ENCODE measurements at places on chromosomes 6 and 20.
A peak's percentile ranks its signal among the peaks of the same experiment; 100 is the strongest.

DNA sequence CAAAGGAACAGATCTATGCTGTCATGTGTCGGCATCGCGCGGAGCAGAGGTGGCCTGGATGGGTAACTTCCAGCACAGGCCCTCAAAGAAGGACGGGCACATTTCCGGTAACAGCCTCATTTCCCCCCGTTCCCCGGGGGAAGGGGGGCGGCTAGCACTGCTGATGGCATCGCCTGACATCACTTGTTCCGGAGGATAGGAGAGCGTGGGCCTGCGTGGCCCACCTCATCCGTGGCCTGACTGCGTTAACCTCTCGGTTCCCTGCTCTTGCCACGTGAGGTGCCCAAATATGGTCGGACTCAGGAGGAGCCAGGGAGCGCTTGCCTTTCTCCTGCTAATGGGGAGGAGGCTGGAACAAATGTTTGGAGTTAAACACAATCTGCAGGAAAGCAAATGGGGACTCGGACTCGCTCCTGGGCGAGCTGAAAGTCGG lies at the start of gene AKAP12:
AKAP12 (plus strand) TSS at position 365 of the 433 bp plus-strand sequence. CDS start 596 bp downstream, outside the sequence.
- DNase-seq, result no peak

- DNase-seq, result no peak
Observed at GRCh38 chr6:111852725-111853124, 20.5 kb downstream of the FYN start.

- DNase-seq, result no peak
Observed at GRCh38 chr6:108651340-108652227, 90.9 kb downstream of the FOXO3 start.

DNA sequence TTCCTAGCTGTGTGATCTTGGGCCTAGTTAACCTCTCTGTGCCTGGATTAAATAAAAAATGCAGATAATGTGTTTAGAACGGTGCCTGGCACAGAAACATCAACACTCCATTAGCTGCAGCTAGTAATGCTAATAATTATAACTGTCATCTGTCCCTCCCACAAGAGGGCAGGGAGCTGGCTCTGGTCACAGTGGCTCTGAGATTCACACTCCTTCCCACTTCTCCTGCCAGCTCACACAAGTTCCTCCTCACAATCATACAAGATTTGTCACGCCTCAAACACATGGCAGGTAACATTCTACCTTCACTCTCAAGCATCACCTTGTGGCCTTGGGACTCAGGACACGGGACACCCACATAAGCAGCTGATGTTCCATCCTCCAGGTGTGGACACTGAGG lies 2.4 kb downstream of the ADA start:
- no peak for DNase-seq

DNA sequence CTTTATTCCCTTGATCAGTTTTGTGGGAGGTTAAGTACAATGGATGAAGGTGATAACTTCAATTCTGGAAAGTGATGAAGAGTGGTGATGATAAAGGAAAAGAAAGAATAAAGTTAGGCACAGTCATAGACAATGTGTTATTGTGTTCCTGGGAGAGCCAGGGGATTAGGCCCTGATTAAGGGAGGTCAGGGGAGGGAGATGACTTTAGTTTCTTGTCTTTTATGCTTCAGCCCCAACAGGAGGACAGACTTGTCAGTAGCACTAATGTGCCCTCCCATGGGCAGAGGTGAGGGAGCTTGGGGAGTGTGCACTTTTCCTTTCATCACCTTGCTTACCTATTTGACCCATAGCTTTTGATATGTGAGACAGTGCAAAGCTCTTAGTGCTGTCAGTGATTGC lies 115.7 kb downstream of the CD109 start:
- no peak for DNase-seq

DNA sequence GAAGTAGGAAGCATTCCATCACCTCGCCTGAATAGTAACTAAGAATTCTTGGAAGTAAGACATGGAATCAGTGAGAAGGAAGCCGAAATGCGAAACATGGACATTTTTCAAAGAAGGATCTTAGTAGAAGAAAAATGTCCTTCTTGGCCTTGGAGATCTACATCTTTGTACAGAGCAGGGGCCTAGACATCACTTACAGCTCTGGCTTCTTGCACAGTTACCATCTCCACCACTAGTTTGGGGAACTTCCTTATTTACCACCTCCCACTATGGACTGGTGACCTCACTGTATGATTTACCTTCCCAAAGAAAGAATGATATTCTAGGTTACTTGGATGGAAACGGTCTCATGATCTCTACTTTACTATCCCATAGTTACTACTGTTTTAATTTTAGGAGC lies 15.7 kb downstream of the CASS4 start:
- no peak for DNase-seq

DNA sequence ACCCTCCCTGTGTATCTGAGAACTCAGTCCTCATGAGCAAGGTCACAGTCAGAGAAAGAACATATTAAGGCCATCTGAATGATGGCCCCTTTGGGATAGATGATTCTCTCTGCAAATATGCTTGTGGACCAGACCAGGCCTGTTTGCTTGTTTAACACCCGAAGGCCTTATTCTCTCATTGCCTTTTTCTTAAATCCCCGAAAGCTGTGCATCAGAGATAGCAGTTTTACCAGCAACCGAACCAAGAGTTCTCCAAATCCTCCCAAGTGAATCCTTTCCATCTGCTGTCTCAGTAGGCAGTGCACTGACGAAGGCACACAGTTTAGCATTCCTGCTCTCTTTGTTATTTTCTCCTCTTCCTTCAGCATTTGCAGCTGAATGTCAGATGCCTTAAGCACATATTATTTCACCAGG lies 79.8 kb downstream of the TRMT6 start:
- no peak for DNase-seq

- no peak for DNase-seq
Observed at GRCh38 chr6:41582540-41582939, 36.4 kb downstream of the FOXP4 start.

DNA sequence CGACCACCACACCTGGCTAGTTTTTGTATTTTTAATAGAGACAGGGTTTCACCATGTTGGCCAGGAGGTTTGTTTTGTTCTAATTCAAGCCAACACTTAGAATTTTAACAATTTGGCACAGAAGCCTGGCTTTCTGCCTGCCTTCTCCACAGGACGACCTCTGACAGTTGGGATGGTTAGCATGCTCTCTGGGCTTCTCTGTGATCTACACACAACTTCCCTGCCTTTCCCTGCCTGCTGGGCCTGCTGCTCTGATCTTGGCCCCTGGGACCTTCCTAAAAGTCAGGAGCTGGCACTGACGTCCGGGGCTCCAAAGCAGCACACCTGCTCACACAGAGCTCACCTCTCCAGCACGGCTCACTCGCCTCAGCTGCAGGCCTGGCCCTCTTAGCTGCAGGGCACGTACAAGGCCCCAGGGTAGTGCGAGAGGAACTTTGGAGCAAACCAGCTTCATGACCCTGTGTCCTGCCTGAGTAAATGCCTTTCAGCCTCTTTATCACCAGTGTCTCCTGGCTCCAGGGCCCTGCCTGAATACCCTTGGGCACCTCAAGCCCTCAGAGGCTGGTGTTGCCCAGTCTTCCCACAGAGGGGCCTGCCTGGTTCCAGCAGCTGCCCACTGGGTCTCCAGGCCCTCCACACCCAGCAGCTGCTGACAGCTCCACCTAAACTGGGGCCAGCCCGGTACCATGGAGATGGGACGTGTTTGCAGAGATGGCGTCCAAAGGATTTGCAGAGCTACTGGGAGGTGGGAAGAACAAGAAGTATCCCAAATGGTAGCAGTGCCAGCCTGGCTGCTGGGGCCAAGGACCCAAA lies 96.0 kb downstream of the PSMB1 start:
- no peak for DNase-seq

GRCh38 chr6:97626671-97627441 lies 343.8 kb upstream of the MMS22L start:
- DNase-seq, result no peak

DNA sequence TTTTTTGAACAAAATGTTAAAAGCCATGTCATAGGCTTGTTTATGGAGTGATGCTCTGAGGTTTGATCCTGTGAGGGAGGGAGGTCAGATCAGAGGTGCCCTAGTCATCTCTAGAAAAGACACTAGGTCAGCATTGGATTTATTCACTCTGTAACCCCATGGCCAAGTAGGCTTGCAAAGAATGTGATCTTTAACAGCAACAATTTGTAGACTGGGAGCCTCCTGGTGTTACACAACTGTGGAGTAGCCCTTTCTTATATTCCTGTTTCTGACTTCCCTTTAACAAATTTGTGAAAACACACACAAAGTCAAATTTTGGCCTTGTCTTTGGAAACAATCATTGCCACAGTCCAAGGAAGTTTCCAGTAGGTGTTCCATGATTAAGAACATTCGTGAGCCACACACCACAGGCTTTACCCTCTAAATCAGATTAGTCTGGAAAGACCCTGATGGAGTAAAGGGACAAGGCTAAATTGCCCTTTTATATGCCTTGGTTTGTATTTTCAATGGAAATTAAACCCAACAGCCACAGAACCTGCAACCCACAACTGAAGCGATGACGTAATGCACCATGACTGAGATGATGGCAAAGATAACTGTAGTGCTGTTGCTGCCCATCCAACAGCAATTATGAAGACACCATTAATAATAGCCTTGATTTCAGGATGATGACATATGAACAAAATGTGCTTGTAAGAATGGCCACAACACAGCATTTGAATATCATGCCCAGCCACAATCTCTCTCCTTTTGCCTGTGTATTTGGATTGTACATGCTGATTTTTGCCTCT lies 22.1 kb downstream of the SCP2D1 start:
- no peak for DNase-seq

- no peak for DNase-seq
Observed at GRCh38 chr20:44231713-44232468, 15.2 kb upstream of the GDAP1L1 start.

GRCh38 chr20:20525756-20526155 lies 157.9 kb downstream of the INSM1 start:
- no peak for DNase-seq

- DNase-seq, result no peak
Observed at GRCh38 chr6:39362487-39362865, 40.0 kb upstream of the KCNK16 start.

DNA sequence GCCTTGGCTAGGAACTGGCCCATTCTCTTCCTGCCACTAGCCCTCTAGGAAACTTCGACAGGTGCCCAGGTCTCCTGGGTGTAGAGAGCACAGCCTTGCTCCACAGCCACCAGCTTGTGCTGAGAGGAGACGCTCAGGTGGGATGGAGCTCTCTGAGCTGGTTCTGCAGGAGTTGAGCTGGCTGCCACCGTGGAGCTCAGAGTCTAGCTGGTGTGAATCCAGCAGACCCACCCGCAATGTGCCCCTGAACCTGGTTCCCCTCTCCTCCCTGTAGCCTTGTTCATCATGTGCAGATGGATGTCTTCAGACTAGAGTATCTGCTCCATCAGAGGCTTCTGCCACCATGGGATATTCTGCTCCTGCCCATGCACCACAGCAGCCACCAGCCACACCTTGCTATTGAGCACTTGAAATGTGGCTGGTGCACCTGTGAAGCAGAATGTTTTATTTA lies 222.5 kb downstream of the SYNDIG1 start:
- DNase-seq, result no peak

DNA sequence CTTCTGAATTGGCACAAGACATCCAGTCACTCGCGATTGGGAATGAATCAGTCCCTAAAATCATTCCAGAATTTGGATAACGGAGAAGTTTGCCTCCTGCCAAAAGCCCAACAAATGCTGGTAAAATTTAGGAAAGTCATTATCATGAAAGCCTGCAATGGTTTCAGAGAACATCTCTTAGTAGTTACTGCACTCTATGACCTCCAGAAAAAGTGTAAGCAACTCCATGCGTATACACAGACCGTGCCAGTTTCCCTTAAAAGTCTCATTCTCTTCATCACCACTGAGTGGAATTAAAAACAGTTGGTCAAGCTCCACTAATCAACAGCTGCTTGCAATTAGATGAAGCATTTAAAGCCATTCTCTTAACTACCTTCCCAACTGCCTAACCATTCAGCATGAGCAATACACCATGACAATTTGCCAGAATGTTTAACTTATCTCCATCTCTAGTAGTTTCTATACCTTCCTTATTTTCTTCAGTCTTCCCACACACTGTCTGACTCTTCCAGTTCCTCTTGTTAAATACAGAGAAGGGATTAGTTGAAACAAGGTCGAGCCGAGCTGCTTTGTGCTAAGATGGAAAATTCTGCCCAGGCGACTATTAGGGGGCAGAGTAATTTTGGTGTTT lies 183.6 kb upstream of the PRDM1 start:
- DNase-seq, result no peak

DNA sequence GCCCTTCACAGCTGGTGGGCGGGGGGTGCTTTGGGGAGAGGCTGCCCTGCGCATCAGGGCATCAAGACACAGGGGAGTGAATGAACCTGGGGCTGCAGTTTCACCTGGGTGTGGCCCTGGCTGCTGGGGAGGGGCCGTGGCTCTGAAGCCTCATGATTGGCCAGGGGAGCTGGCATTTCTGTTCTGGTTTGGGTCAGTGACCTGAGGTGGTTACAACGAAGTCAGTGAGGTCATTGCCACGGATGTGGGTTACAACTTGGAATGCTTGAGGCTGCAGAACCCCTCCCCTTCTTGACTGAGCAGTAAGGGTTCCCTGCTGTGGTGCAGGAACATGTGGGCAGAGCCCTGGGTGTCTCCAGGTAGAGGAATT lies 3.0 kb downstream of the TCEA2 start:
- peak; percentile 72 for DNase-seq

GRCh38 chr6:149095842-149096241 lies 221.7 kb upstream of the TAB2 start:
- DNase-seq, result no peak
